ENCODE measurements at places on chromosomes 1 and 21.

GRCh38 chr1:78035121-78035520 is 10.6 kb upstream of the GIPC2 start:
- DNase-seq, result no peak

- DNase-seq, result no peak
These were observed 150.6 kb downstream of the ZNF648 start for GRCh38 chr1:181910905-181911304.

- no peak for DNase-seq
These were observed 78.2 kb downstream of the SLC16A1 start for GRCh38 chr1:112877750-112878149.

- DNase-seq, result peak; percentile 85
These were observed 3.0 kb upstream of the SDE2 start for GRCh38 chr1:226001963-226002666.

GRCh38 chr1:19945914-19946313 is 22.5 kb upstream of the PLA2G2E start:
- no peak for DNase-seq

DNA sequence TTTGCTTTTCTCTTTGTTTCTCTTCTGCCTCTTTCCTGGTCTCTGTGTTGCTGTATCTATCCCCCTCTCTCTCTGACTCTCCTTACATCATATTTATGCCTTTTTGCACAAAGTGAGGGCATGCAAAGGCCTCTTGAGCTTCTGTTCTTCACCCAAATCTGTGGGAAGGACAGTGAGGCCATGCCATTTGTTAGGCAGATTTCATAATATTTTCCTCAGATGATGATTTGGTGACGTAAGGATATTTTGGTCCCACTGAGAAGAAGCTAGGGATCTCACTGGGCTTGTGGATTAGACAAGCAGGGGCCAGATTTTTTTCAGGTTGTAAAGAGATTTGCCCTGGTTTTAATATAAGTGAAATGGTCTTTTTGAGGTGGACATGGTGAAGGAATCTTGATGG is 249.4 kb upstream of the USP24 start:
- no peak for DNase-seq

DNA sequence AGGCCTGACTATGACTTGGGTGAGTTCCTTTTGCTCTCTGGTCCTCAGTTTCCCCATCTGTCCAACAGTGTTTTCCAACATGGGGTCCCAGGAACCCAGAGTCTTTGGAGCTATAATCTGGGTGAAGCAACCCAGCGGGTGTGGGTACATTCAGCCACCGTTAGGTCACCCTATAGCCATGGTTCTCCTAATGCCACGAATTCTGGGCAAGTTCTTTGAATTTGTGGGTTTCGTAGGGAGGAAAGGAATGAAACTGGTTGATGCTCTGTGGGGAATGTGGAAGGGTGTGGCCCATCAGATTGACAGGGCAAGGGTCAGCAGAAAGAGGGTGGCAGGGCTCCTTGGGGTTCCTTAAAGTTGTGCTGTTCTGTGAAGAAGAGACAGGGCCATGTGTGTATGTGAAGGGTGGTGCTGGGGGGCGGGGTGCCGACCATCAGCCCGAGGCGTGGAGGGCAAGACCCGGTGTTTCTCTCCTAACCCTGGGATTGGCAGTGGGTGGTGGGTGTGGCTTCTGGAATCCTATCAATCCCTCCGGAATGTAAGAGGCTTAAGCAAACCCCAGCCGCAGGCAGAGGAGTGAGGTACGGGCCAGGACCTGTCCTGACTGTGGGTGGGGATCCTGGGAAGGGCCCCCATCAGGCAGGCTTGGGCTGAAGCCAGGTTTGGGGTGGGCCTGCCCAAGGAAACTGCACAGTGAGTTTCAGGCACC is 35.5 kb upstream of the ZNF362 start:
- DNase-seq, result no peak

GRCh38 chr21:26064506-26064905 is 106.1 kb downstream of the APP start:
- DNase-seq, result no peak

DNA sequence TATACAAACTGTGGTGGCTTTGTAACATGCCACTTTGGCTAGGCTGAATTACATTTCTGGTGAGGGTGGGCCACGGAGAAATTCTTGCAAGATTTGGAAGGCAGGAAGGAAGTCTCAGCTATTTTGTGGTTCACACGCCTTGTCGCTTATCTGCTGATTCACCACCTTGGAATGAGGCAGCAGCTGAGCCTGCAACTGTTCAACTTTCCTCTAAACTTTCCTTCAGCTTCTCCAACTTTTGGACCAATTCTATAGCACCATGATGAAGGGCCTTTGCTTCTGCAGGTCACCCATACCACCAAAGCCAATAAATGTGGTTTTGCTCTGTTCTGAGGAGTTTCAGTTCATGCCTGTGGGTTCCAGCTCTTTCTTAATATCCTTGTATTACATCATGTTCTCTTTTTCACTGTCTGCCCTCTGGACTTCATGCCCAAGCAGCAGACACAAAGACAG is 337.6 kb upstream of the SNX7 start:
- no peak for DNase-seq

GRCh38 chr21:38475519-38475918 is 22.8 kb downstream of the ERG start:
- no peak for DNase-seq

- DNase-seq, result no peak
These were observed 20.3 kb downstream of the POFUT2 start for GRCh38 chr21:45267390-45267760.

DNA sequence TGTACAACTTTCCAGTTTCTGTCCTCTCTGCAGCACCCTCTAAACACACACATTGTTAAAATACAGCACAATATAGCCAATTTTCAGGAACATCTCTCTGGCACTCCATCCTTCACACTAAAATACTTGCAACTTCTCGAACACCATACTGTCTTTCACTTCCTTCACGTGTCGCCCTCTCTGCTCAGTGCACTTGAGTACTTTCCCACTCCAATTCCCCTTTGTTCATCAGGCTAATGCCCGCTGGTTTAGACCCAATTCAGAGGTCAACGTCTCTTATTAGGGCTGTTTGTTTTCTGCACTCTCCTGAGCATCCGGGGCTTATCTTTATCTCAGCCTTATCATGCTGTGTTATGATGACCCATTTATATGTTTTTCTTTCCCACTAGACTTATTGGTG is 238.2 kb upstream of the SGIP1 start:
- no peak for DNase-seq

DNA sequence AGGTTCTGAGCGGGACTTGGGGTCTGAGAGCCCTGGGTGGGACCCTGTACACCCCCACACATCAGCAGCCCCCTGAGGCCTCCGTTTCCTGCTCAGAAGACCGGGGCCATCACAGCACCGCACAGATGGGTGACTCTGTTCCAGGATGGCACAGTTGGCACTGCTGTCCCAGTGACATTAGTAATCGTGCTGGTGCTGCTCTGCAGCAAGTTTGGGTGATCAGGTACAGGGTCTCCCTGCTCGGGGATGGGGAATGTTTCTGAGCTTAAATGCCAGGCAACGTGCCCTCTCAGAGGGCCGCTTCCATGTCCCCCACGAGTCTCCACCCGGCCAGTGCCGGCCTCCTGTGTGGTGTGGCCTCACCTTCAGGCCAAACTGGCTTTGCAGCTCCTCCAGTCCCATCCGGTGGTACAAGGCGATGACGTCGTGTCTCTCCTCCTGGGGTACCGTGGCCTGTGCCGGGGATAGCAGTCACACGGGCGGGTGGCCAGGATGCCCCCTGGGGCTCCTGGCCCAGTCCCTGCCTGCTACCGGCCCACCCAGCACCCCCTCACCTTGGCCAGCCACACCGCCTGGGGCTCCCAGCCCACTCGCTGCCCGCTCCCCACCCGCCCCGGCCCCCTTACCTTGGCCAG is 17.1 kb downstream of the PRXL2B start:
- DNase-seq, result no peak

GRCh38 chr1:147851149-147851548 is 51.4 kb upstream of the GJA8 start:
- no peak for DNase-seq

GRCh38 chr1:199778324-199778955 is 249.1 kb upstream of the NR5A2 start:
- peak; percentile 91 for DNase-seq

- no peak for DNase-seq
These were observed 891.8 kb upstream of the NCAM2 start for GRCh38 chr21:20106368-20106767.

DNA sequence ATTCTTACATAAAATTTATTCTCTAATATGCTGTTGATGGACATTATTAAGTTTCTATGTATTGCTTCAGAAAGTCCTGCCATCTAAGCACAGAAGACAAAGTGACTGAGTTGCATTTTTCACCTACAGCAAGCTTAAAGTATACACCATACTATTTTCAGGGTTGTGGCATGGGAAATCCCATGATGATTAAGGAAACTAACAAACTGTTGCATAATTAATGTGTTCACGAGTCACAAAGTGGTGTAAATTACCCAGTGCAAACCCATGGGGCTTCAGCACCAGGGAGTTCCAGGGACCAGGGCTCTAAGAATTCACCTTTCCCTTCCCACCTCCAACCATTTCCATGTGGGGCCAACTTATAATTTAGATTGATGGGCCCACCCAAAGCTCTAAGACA is 81.9 kb upstream of the NR5A2 start:
- DNase-seq, result no peak

DNA sequence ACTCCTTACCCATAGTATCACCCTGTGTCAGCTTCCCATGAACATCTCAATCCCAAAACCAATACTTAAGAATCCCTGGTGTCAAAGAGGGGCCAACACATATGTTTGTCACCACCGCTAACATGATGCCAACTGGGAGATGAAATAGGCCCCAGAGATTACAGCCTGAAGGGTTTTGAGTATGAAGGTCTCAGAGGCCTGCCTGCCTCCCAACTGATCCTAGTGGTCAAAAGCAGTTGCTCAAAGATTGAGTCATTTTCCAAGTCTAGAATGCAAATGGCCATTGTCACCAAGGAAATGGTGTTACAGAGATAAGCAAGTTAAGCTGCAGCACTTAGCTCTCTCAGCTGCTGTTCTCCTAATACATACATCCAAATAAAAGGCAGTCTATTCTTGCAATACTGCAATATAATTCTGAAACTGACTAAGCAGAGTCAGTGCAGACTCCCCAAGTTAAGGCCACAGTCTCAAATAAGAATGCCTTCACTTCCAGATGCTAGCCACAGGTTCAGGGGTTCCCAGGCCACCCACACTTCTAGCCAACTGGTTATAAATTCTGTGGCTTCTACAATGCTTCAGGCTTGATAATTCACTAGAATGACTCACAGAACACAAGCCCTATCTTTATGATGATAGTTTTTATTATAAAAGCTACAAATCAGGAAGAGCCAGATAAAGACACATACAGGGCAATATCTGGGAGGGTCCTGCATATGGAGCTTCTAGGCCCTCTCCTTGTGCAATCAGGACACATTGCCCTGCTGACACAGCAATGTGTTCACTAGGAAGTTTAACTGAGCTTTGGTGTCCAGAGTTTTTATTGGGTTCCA is 18.7 kb downstream of the DUSP10 start:
- no peak for DNase-seq

DNA sequence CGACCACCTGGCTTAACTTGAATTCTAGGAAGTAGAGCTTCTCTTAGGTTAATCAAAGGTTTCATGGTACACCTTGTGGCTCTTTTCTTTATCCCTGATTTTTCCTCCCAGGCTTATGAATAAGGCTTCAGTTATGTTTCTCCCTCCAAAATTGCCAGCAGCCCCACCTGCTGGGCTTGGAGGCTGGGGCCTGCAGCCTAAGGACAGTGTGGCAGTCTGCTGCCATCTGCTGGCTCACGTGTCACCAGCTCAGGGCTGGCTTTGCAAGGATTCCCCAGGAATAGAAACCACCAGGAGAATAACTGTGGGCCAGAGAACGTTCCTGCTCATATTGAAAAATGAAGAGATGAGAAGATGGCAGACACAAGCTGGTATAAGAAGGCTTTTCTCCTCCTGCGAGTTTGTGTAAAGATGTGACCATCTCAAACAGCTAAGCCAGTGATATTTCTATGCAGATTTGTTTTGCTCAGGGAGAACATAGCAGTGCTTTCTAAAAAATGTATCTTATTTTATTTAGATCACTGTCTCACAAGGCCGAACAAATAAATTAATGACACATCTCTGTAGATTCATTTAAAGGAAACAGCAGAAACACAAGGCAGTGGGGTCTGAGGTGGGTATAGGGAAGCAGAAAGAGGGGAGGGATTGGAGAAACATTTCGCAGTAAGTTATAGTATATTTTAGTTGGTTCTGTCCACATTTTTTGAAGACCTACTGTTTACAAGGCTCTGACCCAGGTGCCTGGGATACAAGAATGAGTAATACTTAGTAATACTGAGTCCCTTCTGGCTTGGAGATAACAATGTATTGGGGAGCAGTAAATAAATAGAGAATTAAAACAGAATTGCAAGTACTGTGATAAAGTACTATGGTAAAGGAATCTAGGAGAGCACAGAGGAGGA is 291.1 kb upstream of the SGIP1 start:
- peak; percentile 38 for DNase-seq

DNA sequence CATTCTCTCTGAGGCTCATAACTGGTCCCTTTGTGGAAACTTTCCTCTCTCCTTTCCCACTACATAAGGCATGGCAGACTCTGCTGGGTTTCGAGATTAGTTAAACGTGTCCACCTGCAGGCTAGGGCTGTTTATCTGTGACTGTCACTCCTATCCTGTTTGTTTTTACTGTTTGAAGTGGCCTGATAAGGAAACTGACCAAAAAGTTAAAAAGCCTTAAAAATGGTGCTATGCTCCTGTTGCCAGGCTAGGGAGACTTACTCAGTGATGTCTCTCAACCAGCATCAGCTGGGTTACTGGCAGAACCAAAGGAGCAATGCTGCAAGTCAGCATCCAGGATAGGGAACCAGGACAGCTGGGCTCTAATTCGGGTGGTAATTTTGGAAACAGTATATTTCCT is 3.9 kb downstream of the PIGV start:
- no peak for DNase-seq

DNA sequence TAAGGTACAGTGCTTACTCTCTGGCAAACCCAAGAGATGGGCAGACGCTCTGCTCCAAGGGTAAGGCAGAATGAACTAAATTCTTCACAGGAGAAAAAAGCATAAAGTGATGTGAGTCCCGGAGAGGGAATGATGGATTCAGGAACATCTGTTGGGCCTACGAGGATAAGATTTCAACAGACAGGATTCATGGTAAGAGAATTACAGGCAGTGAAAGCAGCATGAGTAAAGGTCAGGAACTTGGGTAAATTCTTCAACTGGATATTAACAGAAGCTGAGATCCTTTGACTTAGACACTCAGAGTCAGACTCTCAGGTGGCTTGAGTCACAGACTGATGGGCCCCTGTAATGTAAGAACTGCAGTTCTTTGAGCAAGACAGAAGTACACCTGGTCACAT is 152.6 kb downstream of the TRABD2B start:
- no peak for DNase-seq

DNA sequence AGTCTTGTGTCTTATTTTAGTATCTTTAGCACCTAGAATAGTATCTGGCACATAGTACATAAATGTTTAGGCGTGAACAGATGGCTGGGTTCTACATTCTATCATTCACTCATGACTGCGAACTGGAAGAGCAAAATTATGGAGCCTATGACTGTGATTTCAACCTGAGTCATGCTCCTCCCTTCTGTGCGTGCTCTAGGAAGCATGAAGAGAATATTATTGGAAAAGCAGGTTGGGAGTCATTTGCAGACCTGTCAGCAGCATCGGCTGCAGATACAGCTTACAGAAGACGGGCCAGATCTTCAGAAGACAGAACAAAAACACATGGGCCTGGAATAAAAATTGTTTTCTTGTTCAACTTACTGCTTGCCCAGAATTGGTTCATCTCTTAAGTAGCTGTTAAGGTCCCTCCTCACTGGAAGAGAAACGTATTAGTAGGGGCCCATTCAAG is 344.0 kb upstream of the USP24 start:
- DNase-seq, result no peak

GRCh38 chr1:205532996-205533735 is 28.7 kb downstream of the CDK18 start:
- no peak for DNase-seq

All from CMK (cell line).